ENCODE measurements at places on chromosomes 1 and 21. TPM values are rescaled to one million over a fixed set of nuclear protein-coding genes. Genes with fewer than 3 reads are reported as not detected.

The FCGR1A gene
- polyA plus RNA-seq: 1.8 TPM

DNA sequence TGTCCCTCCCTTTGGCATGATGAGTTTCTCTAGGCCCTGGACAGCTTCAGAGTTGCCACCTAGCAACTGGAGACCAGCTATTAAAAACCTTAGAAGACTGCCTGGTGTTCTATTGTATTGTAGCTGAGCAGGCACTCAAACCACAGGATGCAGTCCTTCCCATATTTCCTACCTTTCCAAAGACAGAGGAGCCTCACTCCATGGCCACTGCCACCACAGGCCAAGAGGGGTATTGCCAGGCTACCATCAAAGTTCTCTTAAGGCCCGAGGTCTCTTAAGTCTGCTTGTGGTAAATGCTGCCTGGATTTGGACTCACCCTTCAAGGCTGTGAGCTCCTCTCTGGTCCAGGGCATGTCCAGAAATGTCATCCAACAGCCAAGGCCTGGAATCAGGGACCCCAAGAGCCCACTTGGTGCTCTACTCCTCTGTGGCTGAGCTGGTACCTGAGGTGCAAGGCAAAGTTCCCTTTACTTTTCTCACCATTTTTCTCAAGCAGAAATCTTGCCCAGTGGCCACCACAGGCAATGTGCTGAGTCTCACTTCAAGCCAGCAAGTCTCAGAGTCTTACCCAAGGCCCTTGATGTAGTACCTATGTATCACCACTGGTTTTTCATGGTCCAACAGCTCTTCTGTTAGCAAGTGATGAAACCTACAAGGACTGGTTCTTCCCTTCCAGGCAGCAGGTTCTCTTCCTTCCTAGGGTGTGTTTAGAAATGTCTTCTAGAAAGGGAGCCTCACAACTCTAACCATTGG lies 269.4 kb downstream of the AMY1C start:
- no peak overlapping the region for H3K27ac ChIP-seq
- no peak for DNase-seq
- H3K4me3 ChIP-seq: no peak overlapping the region
- H3K27me3 ChIP-seq: no peaks in the 10 kb centered on the region

DNA sequence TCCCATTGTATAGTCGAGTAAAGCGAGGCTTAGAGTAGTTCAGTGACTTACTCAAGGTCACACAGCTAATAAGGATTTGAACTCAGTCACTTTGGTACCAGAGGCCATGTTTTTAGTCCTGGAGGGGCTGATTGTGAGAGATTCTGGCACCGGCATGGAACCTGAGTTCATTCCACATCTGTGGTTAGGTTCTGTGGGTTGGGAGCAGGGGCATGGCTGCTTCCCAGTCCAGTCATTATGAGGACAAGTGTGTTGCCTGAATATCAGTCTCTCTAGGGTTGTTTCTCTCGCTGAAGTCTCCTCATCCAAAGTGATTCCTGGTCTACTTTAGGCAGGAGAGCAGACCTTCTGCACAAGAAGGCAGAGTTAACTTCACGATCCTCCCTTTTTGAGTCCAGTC lies 90.6 kb downstream of the C1orf94 start:
- no peak overlapping the region for H3K27ac ChIP-seq
- peaks cover 11% of the 10 kb centered on the region for H3K27me3 ChIP-seq
- no peaks in the 10 kb centered on the region for H3K36me3 ChIP-seq
- H3K4me1 ChIP-seq: no peaks in the 10 kb centered on the region

- no peaks in the 10 kb centered on the region for H3K4me1 ChIP-seq
- H3K27ac ChIP-seq: no peak overlapping the region
- H3K27me3 ChIP-seq: no peaks in the 10 kb centered on the region
- no peaks in the 10 kb centered on the region for H3K36me3 ChIP-seq
Measured at GRCh38 chr1:7140251-7140650, 355.0 kb downstream of the CAMTA1 start.

The C1QA gene
- 91.7 TPM for polyA plus RNA-seq

The ELF3 gene
- 594 TPM for polyA plus RNA-seq

GRCh38 chr1:234544087-234544579 lies 65.2 kb upstream of the TARBP1 start:
- no peaks in the 10 kb centered on the region for H3K27me3 ChIP-seq
- no peaks in the 10 kb centered on the region for H3K36me3 ChIP-seq
- peaks cover 61% of the 10 kb centered on the region for H3K4me1 ChIP-seq
- H3K27ac ChIP-seq: peak overlapping the region; percentile 92

The LHX8 gene
- polyA plus RNA-seq: not detected

The SEMA4A gene
- polyA plus RNA-seq: 6.4 TPM

GRCh38 chr1:71371581-71371980 lies 290.7 kb upstream of the ZRANB2 start:
- no peak overlapping the region for H3K27ac ChIP-seq
- no peaks in the 10 kb centered on the region for H3K27me3 ChIP-seq
- no peaks in the 10 kb centered on the region for H3K4me1 ChIP-seq
- no peaks in the 10 kb centered on the region for H3K36me3 ChIP-seq
- DNase-seq: no peak

GRCh38 chr1:167791281-167792187 lies 69.8 kb downstream of the MPZL1 start:
- H3K27me3 ChIP-seq: no peaks in the 10 kb centered on the region
- DNase-seq: no peak
- H3K4me1 ChIP-seq: peaks cover 3% of the 10 kb centered on the region
- H3K27ac ChIP-seq: no peak overlapping the region

The MYOM3 gene
- 69.5 TPM for polyA plus RNA-seq

The TRIM46 gene
- 2.9 TPM for polyA plus RNA-seq

GRCh38 chr1:32876341-32877210 lies 5.9 kb upstream of the FNDC5 start:
- H3K36me3 ChIP-seq: no peaks in the 10 kb centered on the region
- H3K27ac ChIP-seq: no peak overlapping the region
- H3K4me1 ChIP-seq: no peaks in the 10 kb centered on the region
- peaks cover 9% of the 10 kb centered on the region for H3K27me3 ChIP-seq
- no peak overlapping the region for H3K4me3 ChIP-seq

The ADAM30 gene
- not detected for polyA plus RNA-seq

DNA sequence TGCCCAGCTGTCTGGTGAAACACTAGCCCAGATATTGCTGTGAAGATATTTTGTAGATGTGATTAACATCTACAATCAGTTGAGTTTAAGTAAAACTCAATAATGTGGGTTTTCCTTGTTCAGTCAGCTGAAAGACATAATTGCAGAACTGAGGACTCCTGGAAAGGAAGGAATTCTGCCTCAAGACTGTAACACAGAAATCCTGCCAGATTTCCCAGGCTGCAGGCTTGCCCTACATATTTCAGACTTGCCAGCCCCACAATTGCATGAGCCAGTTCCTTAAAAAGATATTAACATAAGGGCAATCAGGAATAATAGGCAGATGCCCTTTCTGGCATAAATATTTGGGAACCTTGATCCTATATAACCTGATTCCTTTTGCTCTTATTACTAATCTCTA lies 14.2 kb upstream of the NIBAN1 start:
- H3K4me3 ChIP-seq: no peak overlapping the region
- no peak for DNase-seq
- no peaks in the 10 kb centered on the region for H3K36me3 ChIP-seq
- H3K27ac ChIP-seq: no peak overlapping the region

- H3K27me3 ChIP-seq: no peaks in the 10 kb centered on the region
- H3K4me3 ChIP-seq: no peak overlapping the region
- H3K36me3 ChIP-seq: no peaks in the 10 kb centered on the region
- no peak overlapping the region for H3K27ac ChIP-seq
- no peaks in the 10 kb centered on the region for H3K4me1 ChIP-seq
- no peak for DNase-seq
Measured at GRCh38 chr1:17930635-17931034, 175.5 kb downstream of the ACTL8 start.

The ISG15 gene
- 26.0 TPM for polyA plus RNA-seq

DNA sequence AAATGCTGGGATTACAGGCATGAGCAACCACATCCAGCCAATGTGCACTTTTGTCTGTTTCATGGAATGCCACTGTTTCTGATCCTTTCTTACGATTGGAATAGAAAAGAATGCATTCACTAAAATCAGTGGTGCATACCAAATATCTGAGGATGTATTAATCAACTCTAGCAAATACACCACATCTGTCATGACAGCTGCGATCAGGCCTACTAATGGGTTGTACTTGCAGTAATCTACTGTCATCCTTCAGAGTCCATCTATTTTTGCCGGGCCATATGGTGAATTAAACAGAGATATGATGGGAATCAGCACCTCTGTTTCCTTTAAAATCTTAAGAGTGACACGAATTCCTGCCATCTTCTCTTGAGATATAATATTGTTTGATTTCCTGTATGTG lies 8.5 kb upstream of the USP1 start:
- no peaks in the 10 kb centered on the region for H3K36me3 ChIP-seq
- H3K27me3 ChIP-seq: no peaks in the 10 kb centered on the region
- H3K4me3 ChIP-seq: no peak overlapping the region
- DNase-seq: no peak
- H3K4me1 ChIP-seq: peaks cover 9% of the 10 kb centered on the region
- no peak overlapping the region for H3K27ac ChIP-seq

DNA sequence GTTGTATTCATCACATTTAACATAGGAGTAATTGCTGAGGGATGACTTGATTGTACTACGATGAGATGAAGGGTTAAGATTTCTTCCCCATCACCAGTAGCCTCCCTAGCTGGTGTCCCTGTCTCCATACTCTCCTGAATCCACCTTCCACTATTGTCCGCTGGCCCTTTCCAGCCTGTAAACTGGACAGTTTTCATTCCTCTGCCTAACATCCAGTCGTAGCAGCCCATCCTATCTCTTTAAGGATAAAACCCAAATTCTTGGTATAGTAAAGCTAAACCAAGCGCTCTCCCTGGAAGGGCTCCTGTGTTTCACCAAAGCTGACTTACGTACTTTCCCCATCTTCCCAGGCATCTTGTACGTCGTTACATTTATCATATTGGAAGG lies 670 bp downstream of the COX20 start:
- peaks cover 11% of the 10 kb centered on the region for H3K4me1 ChIP-seq
- DNase-seq: no peak
- no peaks in the 10 kb centered on the region for H3K27me3 ChIP-seq
- peak overlapping the region; percentile 66 for H3K4me3 ChIP-seq
- H3K27ac ChIP-seq: peak overlapping the region; percentile 93

GRCh38 chr1:66681686-66682085 lies 70.6 kb upstream of the DYNLT5 start:
- H3K27ac ChIP-seq: no peak overlapping the region
- no peak overlapping the region for H3K4me3 ChIP-seq
- DNase-seq: no peak

The LCE3D gene
- polyA plus RNA-seq: not detected

- H3K36me3 ChIP-seq: peaks cover under 1% of the 10 kb centered on the region
- peak overlapping the region; percentile 92 for H3K27ac ChIP-seq
- H3K4me1 ChIP-seq: peaks cover 12% of the 10 kb centered on the region
- no peak for DNase-seq
- no peaks in the 10 kb centered on the region for H3K27me3 ChIP-seq
- peak overlapping the region; percentile 69 for H3K4me3 ChIP-seq
Measured at GRCh38 chr1:99970713-99971255, 988 bp downstream of the SLC35A3 start.

DNA sequence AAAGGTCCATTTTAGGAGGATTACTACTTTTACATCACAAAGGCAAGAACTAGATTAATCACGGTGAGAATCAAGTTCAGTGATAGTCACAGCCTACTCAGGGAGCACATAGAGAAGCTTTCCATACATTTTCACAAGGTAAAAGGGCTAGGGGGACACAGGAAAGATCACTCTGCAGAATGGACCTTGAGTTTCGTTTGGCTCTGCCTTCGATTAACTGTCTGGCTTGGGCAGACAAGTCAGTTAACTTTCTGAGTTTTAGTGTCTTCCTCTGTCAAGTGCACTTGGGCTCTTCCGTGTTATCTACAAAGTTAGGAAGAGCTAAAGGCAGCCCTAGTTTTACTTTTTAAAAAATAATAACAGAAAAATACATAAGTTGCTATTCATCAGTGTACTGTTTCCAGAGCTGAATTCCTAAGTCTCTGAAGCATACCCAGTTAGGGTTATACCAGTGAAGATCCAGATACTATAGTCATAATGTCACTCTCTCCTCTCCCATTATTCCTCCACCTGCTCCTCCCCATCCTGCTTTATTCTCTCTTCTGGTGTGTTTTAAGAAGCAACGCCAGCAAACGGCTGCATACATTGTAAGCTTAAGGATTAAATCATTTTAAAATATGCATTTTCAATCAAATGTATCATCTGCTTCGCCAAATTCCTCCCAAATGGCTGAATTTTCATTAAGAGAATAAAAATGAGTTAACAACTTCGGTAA lies 1.7 kb downstream of the CEP170 start:
- H3K27ac ChIP-seq: peak overlapping the region; percentile 82
- peaks cover 9% of the 10 kb centered on the region for H3K4me1 ChIP-seq

DNA sequence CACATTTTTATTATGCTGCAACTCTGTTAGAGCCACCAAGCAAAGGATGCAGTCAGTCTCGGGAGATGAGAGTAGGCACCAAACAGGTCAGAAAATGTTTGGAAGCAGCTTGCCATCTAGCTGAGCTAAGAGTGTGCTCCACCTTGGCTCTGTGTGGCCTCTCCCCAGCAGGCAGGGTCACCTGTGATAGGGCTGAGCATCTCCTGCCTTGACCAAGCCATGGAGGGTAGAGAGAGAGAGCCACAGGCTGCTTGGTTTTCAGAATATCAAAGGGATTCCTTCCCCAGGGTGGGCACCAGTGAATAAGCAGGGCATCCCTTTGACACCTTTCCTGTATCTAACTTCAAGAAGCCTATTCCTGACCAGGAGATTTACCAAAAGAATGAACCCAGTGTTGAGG lies 135.5 kb downstream of the SDCCAG8 start:
- no peak for DNase-seq
- H3K36me3 ChIP-seq: peaks cover 6% of the 10 kb centered on the region
- H3K4me1 ChIP-seq: no peaks in the 10 kb centered on the region

- DNase-seq: no peak
- no peaks in the 10 kb centered on the region for H3K27me3 ChIP-seq
- H3K27ac ChIP-seq: no peak overlapping the region
- no peaks in the 10 kb centered on the region for H3K36me3 ChIP-seq
- no peaks in the 10 kb centered on the region for H3K4me1 ChIP-seq
Measured at GRCh38 chr1:7110321-7110720, 325.1 kb downstream of the CAMTA1 start.

The TFF2 gene
- 0.12 TPM for polyA plus RNA-seq

The COA6 gene
- 46.8 TPM for polyA plus RNA-seq

GRCh38 chr21:16330908-16331268 lies 601.1 kb downstream of the USP25 start:
- no peaks in the 10 kb centered on the region for H3K4me1 ChIP-seq
- no peaks in the 10 kb centered on the region for H3K36me3 ChIP-seq
- no peak overlapping the region for H3K27ac ChIP-seq
- no peaks in the 10 kb centered on the region for H3K27me3 ChIP-seq

The KRTAP12-2 gene
- not detected for polyA plus RNA-seq

The F13B gene
- polyA plus RNA-seq: 28.9 TPM

DNA sequence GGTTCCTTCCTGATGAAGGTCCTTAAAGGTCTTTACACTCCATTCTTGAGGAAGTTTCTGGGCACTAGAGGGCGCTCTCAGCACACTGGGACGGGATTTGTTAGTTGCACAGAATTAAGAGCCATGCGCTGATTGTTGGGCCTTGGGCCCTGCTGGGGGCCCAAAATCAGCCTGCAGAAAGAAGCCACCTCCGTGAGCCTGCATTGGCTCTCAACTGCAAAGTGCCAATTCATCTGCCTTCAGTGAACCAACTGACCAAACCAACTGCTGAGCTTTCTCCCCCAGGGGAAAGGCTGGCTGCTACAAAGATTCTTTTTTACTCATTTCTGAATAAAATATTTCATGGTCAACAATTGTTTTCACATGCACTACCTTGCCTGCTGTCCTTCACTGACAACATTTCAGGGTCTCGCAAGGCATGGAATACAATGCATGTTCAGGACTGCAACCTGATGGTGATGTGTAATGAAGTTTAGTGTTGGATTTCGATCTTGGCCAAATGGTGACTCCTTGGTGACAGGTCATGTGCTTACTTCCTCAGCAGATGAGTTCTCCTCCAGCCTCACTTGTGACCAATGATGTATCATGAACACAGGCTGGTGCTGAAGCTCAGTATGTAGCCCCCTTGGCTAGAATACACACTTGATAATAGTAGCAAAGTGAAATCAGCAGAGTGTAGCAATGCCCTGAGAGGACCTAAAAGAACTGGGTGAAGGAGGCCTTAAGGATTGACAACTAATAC lies 45.7 kb upstream of the PRDX6 start:
- H3K27ac ChIP-seq: no peak overlapping the region
- no peaks in the 10 kb centered on the region for H3K36me3 ChIP-seq

Data from large intestine (tissue), 12 donors.